ENCODE measurements at places on chromosomes 5 and 9.

DNA sequence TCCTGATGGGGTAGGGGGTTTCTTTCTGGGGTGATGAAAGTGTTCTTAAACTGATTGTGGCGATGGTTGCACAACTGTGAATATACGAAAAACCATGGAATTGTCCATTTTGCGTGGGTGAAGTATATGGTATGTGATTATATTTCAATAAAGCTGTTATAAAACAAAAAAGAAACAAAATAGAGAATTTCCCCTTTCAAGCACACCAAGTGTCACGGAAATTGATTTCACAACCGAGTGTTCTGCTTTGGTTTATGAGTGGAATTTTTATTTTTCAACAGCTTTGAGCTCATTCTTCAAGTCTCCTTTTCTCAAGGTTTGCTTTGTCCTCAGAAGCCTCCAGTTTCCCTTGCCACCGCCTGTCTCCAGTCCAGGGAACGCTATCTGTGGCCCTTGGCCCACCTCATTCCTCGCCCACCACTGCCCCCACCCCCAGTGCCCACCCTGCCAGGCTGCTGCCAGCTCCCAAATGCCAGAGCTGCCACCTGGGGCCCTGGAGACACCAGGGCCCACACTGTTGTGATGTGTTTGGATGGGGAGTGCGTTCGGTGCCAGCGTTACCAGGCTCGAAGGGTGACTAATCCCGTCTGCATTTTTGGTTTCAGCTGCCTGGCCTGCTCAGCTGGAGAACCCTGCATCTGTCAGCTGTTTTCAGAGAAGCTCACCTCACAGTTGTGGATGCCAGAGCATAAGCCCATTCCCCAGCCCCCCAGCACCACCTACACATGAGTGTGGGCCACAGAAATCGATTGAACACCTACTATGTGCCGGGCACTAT, 30.4 kb downstream of the DUSP1 start:
- DNase-seq = no peak

- no peak for DNase-seq
Measured at GRCh38 chr5:14816999-14817761, 54.4 kb downstream of the ANKH start.

GRCh38 chr5:168651648-168652047, 72.5 kb upstream of the PANK3 start:
- no peak for DNase-seq

- DNase-seq = no peak
Measured at GRCh38 chr5:33715661-33716060, 176.1 kb downstream of the ADAMTS12 start.

- no peak for DNase-seq
Measured at GRCh38 chr9:31323726-31324444, 1060.6 kb upstream of the ACO1 start.

DNA sequence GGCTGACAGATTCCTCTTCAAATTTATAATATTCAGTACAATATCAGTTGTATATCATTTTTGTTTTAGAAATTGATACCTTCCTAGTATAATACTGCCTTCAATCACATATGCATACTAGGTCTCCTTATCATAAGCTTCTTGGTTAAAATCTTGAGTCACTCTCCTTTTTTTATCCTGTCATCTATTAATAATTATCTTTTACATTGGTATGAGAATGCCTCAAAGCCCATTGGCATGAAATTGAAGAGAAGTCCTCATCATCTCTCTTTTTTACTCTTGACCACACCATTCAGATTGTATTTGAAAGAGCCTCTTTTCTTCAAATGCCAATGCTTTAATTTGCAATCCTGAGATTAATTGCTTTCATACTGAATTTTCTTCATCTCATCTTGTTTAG, 810.3 kb downstream of the BRINP1 start:
- DNase-seq = no peak

DNA sequence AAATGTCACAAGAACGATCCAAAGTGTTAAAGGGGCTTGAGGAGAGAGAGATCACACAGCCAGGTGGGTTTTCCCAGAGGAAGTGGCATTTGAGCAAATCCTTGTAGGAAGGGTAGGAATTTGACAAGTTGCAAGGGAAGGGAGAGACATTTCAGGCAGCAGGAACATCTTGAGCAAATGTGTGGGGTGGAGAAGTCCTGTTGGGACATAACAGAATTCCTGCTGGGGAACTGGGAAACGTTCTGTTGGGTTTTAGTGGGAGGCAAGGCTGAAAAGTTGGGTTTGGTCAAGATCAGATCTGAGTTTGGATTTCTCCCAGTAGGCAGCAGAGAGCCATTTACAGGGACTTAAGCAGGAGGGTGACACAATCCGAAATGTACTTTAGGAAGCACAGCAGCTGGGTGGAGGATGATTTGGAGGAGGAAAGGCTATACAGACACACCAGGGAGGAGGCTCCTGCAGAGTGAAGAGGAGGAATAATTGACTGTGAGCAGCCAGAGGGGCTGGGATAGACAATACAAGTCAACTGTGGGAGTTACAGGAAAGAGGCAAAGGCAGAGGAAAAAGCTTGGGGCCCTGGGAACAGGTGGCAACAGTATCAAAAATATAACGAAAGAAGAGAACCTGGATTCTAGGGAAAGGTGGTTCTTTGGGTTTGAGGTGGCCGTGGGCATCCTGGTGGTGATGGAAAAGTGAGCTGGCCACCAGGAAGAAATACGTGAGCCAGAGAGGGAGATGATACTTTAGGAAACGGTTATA, 3.1 kb upstream of the ZSWIM6 start:
- no peak for DNase-seq

DNA sequence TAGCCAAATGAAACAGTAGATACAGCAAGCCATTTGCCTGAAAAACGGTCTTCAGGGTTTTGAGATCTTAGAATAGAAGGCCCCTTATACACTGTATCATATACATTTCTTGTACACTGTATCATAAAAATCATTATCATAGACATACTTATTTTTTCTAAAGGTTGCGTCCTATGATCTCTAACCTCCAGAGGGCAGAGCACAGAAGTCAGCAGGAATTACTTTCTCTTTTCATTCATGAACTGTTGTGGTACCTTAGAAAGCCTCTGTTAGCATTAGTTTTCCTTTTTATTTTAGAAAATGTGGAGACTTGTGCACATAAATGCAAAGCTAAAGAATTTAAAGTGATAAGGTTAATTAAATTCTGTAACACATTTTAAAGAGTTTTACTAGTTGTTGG, 115.4 kb downstream of the OXCT1 start:
- no peak for DNase-seq

GRCh38 chr5:108523360-108523759, 141.5 kb upstream of the FBXL17 start:
- no peak for DNase-seq

DNA sequence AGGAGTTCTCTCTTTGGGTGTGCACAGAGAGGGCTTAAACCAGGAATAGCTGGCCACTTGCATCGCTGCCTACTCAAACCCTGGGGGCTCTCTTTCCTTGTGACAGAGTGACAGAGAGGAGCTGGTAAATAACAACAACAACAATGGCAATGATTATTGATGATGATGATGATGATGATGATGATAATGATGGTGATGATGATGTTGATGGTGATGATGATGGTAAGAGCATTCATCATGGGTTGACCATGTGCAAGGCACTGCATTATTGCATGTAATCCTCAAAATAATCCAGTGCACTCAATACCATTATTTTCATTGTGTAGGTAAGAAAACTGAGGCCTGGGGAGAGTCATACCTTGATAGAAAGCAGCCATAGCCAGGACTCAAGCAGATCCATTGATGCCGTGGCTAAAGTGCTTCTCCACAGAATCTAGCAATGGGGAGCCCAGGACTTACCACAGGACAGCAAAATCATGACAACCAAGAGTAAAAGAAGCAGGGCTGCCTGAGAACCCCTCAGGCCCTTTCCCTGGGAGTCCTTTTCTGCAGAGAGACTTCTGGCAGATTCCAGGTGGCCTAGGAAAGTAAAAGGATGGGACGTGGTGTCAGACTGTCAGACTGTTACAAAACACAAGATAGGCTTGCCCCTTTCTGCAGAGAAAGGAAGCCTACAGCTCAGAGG, 4.8 kb downstream of the FOXI1 start:
- DNase-seq = no peak

GRCh38 chr9:130237763-130238524, 27.6 kb upstream of the HMCN2 start:
- DNase-seq = no peak
